ENCODE measurements at places on chromosomes 2 and 18.

GRCh38 chr2:152594022-152594766 is 123.1 kb downstream of the PRPF40A start:
- no peak for DNase-seq

DNA sequence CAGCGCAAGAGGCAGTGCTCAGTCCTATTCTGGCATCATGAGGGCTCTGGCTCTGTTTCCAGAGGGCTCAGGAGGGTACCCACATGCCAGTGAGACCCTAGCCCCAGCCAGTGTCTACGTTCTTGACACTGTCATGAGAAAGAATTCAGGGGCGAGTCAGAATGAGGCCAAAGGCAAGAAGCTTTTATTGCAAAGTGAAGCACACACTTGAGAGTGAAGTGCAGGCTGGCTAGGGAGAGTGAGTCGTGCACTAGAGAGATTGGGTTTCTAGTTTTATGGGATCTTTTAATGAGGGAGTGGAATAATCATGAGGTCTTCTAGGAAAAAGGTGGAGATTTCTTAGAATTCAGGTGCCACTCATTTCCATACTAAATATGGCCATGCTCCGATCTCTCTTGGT is 164.1 kb downstream of the DCDC2C start:
- no peak for DNase-seq

GRCh38 chr2:237403024-237403882 is 10.7 kb downstream of the COL6A3 start:
- DNase-seq, result no peak

DNA sequence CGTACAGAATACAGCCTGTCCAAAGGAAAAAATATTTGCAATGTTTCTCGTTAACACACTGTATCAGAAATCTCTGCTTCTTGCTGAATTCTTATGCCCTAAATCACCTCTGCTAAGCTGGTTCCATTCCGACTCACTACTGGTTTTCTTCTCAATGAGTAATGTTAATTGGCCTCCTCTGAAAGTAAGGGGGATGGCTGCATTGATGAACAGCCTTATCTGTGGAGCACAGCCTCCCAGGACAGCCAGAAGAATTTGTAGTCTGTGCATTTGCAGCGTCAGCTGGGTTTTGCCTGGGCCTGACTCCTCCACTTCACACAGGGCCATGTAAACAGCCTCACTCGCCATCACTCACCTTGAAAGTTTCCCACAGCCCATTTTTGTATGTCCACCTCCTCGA is 127.7 kb downstream of the RNF152 start:
- DNase-seq, result no peak

DNA sequence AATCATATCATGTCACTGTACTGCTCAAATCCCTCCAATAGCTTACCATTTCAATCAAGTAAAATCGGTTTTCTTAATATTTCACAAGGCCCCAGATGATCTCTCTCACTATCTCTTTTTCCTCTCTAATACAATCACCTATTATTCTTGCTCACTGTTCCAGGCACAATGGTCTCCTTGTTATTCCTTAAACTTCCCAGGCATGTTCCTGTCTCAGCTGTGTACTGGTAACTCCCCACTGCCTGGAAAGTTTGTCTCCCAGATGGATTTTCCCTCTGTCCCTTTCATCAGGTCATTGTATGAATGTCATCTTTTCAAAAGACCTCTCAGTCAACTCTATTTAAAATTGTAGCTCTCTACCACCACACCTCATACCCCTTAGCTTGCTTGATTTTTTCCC is 30.7 kb upstream of the FANCL start:
- DNase-seq, result no peak

DNA sequence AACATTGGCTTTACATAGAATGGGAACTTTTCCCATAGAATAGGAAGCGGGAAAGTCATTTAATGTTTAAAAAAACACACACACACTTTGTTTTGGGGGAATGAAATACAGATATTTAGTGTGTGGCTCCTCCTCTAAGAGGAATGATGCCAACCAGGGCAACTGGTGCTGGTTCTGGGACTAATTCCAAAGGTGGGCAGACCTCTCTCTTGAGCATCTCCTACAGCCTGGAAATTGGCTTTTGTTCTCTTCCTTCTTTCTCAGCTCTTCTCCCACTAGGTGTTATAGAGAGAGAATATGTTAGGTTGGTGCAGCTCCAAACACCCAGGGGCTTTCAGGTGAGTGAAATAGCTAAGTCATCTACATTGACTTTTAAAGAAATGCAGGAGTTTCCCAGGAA is 190.1 kb downstream of the RAD51AP2 start:
- DNase-seq, result no peak

- DNase-seq, result no peak
These were observed 50.4 kb downstream of the CCDC102B start for GRCh38 chr18:68848242-68848641.

GRCh38 chr2:119821266-119821665 is 61.5 kb downstream of the PTPN4 start:
- no peak for DNase-seq

DNA sequence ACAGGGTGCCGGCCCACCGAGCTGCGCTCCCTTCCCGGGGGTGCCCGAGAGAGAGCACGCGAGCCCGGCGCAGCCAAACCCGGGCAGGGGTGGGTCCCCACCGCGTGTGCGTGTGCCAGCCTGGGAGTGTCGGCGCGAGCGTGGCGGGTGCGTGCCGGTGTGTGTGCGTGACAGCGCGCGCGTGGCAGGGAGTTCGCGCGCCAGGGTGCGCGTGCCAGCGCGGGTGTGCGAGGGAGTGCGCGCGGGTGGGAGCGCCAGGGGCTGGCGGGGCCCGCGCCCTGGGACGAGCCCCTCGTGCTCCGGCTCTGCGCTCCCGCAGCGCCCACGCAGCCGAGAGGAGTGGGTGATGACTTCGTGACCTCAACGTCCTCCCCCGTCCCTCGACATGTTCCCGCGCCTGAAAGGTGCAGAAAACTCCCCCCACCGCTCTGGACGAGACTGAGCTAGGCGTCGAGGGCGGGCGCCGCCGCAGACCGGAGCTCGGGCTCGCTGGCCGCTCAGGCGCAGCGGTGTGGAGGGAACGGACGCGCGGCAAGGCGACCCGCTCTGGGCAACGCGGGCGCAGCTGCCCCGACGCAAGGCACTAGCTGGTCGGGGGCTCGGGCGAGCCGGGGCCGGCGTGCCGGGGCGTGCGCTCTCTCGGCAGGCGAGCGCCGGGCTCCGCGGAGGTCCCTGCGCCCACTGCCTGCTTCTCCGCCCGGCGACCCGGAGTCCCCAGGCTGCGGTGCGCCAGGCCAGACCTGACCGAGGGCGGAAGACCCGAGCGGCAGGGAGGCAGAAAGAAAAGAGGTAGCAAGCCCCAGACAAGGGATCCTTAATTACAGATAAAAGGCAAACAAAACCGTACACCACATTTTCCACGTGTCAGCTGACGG is 582.8 kb downstream of the ZEB2 start:
- no peak for DNase-seq

DNA sequence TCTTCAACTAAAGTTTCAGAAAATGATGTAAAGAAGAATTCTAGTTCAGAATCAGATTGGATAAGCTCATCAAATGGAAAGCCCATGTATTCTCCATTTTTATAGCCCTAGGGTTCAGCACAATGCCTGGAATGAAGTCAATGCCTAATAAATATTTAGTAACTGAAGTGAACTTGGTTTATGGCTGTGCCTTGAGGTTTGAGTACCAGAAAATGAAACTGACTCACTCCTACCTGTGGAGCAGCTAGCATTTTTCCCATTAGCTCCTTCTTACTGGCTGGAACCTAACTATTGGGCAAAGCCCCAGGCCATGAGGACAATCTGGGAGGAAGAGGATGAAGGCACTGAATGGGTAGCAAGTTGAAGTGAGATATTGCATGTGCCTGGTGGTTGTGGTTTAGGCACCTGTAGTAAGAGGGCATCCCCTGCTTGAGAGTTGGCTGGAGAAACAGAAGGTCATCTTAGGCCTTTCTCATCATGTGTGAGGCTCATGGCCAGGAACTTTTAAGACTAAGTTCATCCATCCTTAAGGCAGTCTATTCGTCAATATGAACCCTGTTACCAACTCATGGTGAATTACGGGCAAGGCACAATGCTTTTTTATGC is 85.0 kb upstream of the LYPD1 start:
- no peak for DNase-seq

DNA sequence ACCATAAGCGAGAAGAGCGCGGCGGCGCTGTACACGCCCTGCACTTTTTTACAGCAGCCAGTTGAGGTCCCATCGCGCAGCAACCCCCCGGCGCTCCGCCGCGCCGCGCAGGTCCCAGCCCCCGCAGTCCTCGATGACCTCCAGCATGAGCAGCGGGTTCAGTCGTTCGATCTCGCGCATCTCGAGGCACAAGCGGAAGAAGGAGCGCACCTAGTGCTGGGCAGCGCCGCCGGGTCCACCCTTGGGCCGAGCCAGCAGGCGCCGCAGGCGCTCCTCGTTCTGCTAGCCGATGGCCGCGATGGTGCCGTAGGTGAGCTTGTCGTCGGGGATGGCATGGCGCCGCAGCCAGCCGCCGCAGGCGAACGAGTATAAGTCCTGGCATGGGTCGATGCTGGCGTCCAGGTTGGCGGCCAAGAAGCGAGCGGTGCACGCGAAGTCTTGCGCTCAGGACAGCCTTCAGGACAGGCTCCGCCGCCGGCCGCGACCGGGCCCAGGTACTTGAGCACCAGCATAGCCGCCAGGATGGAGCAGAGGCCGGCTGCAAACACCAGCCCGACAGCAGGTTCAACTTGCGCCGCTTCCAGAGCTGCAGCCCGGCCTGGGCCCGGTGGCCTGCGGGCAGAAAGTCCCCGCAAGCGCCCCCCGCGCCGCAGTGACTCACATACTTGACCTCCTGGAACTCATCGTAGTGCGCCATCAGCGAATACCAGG is 8.3 kb downstream of the ALPP start:
- DNase-seq, result no peak

- DNase-seq, result no peak
These were observed 9.4 kb upstream of the CRYBA2 start for GRCh38 chr2:219002395-219003266.

- DNase-seq, result no peak
These were observed 220.3 kb downstream of the ATAD2B start for GRCh38 chr2:23706613-23707078.

GRCh38 chr2:235478609-235479008 is 15.2 kb upstream of the AGAP1 start:
- DNase-seq, result no peak

GRCh38 chr2:15674637-15675455 is 83.2 kb downstream of the DDX1 start:
- no peak for DNase-seq

DNA sequence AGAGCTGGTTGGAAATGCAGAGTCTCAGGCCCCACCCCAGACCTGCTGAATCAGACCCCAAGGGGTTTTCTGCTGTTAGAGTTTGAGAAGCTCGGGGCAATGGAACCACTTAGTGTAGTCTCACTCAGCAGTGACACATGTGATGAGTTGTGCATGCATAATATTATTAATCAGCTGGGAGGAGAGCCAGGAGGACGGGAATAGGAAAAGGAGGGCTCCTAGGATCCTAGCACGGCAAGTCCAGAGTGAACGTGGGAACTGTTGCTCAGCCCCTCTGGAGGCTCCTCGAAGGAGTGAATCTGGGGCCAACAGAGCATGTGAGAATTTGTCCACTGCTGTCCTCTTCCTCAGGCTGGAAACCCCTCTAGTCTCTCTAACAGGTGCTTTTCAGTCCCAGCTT is 87.1 kb downstream of the HS1BP3 start:
- DNase-seq, result no peak

DNA sequence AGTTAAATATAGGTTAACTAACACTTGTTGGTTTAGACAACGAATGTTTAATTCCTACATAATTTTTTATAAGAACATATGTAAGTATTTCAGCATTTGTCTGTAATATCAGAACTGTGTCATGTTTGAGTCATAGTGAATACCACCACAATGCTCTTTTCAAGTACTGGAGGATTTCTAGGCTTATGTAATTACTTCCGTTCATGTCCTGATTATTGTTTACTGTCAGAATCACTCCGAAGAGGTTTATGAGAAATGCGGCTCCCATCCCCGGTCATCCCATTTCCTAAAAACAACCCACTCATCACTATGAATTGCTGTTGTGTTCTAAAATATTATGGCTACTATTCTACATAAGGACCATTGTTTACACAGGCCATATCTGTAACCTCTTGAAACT is 45.1 kb downstream of the CDH19 start:
- DNase-seq, result no peak

DNA sequence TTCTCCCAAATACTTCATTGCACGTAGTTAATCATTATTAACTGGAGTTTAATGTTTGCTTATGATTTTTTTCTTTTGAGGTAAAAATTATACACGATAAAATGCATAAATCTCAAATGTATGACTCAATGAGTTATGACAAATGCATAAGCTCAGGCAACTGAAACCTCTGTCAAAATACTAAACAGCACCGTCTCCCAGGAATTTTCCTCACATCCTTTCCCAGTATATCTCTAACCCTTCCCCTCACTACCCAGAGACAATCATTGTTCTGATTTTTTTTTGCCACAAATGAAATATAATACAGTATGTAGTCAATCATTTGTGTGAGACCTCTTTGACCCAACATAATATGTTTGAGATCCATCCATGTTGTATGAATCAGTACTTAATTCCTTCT is 606.5 kb downstream of the CPS1 start:
- DNase-seq, result no peak

- no peak for DNase-seq
These were observed 108.5 kb upstream of the RND3 start for GRCh38 chr2:150595803-150596470.

GRCh38 chr2:8581601-8582041 is 100.2 kb upstream of the ID2 start:
- DNase-seq, result no peak

DNA sequence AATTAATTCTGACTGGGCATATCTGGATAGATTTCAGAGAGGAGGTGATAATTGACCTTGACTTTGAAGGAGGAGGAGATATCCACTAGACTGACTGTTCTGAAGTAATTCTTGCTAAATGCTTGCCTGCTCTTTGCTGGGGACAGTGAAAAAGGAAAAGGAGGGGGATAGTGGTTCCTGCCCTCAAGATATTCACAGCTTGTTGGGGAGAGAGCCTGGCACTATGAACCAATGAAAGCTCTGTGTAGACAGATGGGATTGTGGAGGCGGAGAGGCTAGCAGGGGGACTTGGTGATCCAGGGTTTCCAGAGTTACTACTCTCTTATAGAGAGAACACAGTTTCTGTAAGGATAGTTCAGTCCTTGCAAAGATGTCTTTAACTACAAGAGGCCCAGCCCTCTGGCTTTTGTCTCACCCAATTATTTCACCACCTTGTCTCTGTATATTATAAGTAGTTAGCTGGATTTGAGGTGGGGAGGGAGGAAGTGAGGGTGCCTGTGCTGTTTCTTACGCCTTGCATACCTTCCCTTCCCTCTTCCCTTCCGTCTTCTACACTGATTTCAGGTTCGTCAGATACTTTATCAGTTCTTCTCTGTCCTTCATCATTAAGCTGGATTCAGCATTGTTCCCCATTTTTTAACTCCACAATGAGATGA is 190.4 kb downstream of the PRKCE start:
- DNase-seq, result no peak

DNA sequence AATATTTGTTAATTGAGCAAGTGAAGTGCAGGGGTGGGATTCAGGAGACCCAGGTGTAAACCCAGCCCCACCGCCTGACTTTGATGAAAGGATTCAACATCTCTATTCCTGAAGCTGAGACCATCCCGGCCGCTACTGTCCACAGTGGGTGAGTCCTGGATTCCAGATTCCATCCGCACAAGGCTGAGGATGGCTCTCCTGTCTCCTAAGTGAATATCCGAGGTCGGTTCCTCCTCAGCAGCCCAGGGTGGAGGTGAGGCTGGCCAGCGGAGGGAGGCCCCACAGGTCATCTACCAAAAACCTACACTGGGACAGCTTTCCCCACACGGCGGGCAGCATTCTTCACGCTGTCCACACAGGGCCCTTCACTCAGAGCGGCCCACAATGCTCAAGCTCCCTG is 57.6 kb downstream of the ACKR3 start:
- DNase-seq, result no peak

GRCh38 chr2:99692785-99693184 is 203.0 kb upstream of the REV1 start:
- peak; percentile 11 for DNase-seq
